ENCODE measurements at places on chromosomes 2 and 18. TPM values are rescaled to one million over a fixed set of nuclear protein-coding genes. Genes with fewer than 3 reads are reported as not detected.

SCN2A gene
- 0.36 TPM for total RNA-seq

WIPF1 gene
- 27.4 TPM for total RNA-seq

CYS1 gene
- 14.2 TPM for total RNA-seq

NAT8 gene
- not detected for total RNA-seq

LOXHD1 gene
- not detected for total RNA-seq

ZSWIM2 gene
- 0.81 TPM for total RNA-seq

FABP1 gene
- not detected for total RNA-seq

SLC8A1 gene
- 36.2 TPM for total RNA-seq
